ENCODE measurements at places on chromosomes 6 and 20. TPM values are rescaled to one million over a fixed set of nuclear protein-coding genes. Genes with fewer than 3 reads are reported as not detected.

Gene RING1
- total RNA-seq, result 50.7 TPM

Gene ADGRB3
- not detected for total RNA-seq

Gene WFDC5
- total RNA-seq, result 4.1 TPM

Gene SLC22A2
- not detected for total RNA-seq

Gene CST4
- not detected for total RNA-seq

Gene PPP1R3D
- 12.2 TPM for total RNA-seq

Gene SLC4A11
- 3.2 TPM for total RNA-seq

Gene SMAP1
- 12.4 TPM for total RNA-seq

Gene DCBLD1
- 64.8 TPM for total RNA-seq

Gene SAMD10
- total RNA-seq, result 2.7 TPM

Gene PAX1
- total RNA-seq, result not detected

Gene ZNF292
- 28.2 TPM for total RNA-seq

Gene TREM1
- total RNA-seq, result 21.1 TPM

Gene HEY2
- not detected for total RNA-seq

Gene ZSWIM3
- 3.7 TPM for total RNA-seq

Gene RNF182
- total RNA-seq, result not detected

Gene HLA-DMB
- 0.38 TPM for total RNA-seq

Gene CDYL
- total RNA-seq, result 46.1 TPM

Gene SNAP25
- not detected for total RNA-seq

Gene AAR2
- 13.7 TPM for total RNA-seq

Gene WFDC2
- total RNA-seq, result not detected

Gene ADAM33
- total RNA-seq, result 0.53 TPM

Gene BTNL2
- 0.26 TPM for total RNA-seq

Gene RPL10A
- total RNA-seq, result 1,892 TPM

Gene POU3F2
- total RNA-seq, result not detected

Gene ADGB
- not detected for total RNA-seq

Gene UBE2J1
- total RNA-seq, result 28.4 TPM

Gene DUSP15
- not detected for total RNA-seq

Gene ECT2L
- total RNA-seq, result 0.13 TPM

Gene HSPA1L
- 0.53 TPM for total RNA-seq

Gene LRRC1
- 22.9 TPM for total RNA-seq

Gene NNAT
- total RNA-seq, result not detected

Gene DAAM2
- under 0.01 TPM for total RNA-seq

Gene SLC24A3
- total RNA-seq, result under 0.01 TPM

Gene SASH1
- 9.0 TPM for total RNA-seq

Measured in bronchial epithelial cell (primary cell).